ENCODE measurements at places on chromosomes 4 and X.

- no peak for DNase-seq
Observed at GRCh38 chr4:36277533-36277932, 3.9 kb upstream of the DTHD1 start.

DNA sequence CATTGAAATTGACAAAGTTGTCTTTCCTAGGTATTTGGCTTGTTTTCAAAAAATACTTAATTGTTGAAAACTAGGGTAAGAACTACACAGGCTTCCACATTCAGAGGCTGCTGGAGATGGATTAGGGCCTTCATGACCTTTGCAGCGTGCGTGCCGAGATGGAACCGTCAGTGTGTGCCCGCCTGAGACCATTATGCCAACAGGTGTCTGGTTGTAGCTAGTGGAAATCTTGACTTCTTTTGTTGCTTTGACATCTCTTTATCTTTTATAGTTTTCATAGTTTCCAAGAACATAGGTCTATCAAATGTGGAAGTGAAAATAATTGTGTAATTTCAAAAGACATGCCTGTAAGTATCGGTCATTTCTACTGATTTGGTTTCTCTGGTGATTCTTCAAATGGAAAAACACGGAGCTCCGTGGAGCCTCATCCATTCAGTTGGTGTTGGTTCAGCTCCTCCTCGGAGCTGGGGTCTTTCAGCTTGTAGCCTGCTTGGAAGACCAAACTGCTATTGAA lies 38.9 kb upstream of the CLCN4 start:
- no peak for DNase-seq

DNA sequence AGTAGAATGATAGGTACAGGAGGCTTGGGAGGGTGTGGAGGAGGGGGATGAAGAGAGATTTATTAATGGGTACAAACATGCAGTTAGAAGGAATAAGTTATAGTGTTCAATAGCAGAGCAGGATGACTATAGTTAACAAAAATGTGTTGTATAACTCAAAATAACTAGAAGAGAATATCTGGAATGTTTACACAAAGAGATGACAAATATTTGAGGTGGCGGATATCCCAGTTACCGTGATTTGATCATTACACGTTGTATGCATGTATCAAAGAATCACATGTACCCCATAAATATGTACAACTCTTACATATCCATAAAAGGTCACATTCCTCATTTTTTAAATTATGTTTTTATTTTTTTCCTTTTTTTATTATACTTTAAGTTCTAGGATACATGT lies 456.6 kb downstream of the MAGEB5 start:
- DNase-seq: no peak

- no peak for DNase-seq
Observed at GRCh38 chr4:138202686-138203085, 39.5 kb downstream of the SLC7A11 start.

DNA sequence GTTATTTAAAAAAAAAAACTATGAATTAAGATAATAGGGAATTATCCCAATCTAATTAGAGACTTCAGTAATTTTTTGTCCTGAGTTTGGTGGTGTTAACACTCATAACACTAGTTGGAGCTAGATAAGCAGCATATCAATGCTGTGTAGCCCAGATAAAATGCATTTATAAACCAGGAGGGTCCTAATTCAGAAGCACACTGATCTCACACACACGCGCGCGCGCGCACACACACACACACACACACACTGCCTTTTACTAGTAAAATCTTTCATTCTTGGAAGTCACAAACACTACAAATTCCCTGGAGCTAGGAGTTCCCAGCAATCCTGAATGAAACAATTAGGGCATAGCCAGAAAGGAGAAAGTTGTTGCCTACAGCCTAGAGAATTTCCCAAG lies 3.2 kb downstream of the UNC5C start:
- DNase-seq: no peak

DNA sequence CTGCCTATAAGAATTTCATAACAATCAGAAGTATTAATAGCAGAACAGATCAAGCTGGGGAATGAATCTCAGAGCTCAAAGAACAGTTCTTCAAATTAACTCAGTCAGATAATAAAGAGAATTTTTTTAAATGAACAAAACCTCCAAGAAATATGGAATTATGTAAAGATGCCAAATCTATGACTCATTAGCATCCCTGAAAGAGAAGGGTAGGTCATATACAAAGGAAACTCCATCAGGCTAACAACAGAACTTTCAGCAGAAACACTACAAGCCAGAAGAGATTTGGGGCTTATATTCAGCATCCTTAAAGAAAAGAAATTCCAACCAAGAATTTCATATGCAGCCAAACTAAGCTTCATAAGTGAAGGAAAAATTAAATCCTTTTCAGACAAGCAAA lies 28.6 kb downstream of the CBR4 start:
- DNase-seq: no peak

GRCh38 chr4:6113641-6114040 lies 86.7 kb downstream of the JAKMIP1 start:
- no peak for DNase-seq

DNA sequence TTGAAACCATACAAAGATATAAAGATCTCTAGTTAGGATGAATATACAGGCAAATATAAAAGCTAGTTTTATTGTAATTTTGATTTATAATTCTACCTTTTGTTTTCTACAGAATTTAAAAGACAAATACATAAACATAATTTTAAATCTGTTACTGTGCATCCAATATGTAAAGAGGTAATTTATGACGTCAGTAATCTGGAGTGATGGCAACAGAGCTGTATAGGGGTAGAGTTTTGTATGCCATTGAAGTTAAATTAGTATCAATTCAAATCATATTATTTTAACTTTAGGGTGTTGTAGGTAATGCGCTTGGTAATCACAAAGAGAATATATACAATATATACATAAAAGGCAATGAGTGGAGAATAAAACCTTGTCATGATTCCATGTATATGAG lies 183.7 kb upstream of the ARHGAP24 start:
- no peak for DNase-seq

DNA sequence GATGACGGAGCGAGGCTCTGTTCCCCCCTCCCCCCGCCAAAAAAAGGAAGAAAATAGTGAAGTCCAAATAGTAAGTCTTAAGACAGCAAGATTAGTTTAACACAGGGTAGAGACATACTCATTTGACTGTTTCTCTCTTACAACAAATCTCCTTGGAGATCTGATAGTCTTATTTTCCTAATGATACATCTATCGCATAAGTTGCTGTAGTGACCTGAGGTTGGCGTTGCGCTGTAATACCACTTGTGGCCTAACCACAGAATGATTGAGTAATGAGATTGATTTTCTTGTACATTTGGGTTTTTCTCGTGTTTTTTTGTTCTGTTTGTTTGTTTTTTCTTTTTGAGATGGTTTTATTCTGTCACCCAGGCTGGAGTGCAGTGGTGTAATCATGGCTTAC lies 27.2 kb downstream of the OCIAD1 start:
- DNase-seq: no peak
